ENCODE measurements at places on chromosomes 16 and 17. TPM values are rescaled to one million over a fixed set of nuclear protein-coding genes. Genes with fewer than 3 reads are reported as not detected.

KRTAP16-1 gene
- not detected for polyA plus RNA-seq

ATP2C2 gene
- polyA plus RNA-seq = 0.33 TPM

ZFP3 gene
- 2.3 TPM for polyA plus RNA-seq

GSG1L gene
- polyA plus RNA-seq = not detected

SLC6A2 gene
- polyA plus RNA-seq = 12.7 TPM

IQCK gene
- 7.3 TPM for polyA plus RNA-seq

SLFN14 gene
- polyA plus RNA-seq = not detected

BLMH gene
- polyA plus RNA-seq = 19.5 TPM

SLFN13 gene
- polyA plus RNA-seq = under 0.01 TPM

DNA sequence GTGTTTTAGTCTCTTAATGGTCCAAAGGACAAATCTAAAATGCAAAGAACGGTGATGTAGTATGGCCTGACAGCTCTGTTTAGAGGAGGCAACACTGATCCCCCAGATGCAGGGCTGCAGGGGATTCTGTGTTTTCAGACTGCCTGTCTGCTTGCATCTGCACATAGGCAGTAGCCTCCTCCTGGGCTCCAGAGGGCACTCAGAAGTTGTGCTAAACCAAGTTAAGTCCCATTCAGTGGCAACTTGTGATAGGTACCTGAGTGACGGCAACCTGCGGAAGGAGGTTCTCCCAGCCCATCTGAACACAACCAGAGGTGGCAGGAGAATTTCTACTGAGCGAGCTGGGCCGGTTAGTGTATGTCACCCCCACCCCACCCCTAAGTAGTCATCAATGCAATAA, 9.9 kb downstream of the HAS3 start:
- no peak for DNase-seq

GRCh38 chr17:52419229-52419641, 260.7 kb upstream of the CA10 start:
- no peak for DNase-seq

GRCh38 chr17:6456914-6457687, 12.8 kb downstream of the PIMREG start:
- no peak for DNase-seq

DNA sequence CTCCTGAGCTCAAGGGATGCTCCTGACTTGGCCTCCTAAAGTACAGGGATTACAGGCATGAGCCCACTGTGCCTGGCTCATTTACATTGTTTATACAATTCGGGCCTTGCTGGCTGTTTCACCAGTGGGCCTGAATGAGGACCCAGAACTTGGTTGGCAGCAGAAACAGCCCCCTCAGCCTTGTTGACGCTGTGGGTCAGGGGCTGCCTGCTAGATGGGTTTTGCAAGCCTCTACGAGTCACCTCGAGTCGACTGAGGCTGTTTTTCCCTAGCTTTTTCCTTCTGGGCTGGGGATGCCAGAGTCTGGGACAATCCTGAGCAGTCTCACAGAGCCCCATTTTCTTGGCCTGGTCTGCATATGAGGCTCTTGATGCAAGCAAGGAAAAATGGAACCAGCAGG, 16.1 kb downstream of the PPL start:
- no peak for DNase-seq

DNA sequence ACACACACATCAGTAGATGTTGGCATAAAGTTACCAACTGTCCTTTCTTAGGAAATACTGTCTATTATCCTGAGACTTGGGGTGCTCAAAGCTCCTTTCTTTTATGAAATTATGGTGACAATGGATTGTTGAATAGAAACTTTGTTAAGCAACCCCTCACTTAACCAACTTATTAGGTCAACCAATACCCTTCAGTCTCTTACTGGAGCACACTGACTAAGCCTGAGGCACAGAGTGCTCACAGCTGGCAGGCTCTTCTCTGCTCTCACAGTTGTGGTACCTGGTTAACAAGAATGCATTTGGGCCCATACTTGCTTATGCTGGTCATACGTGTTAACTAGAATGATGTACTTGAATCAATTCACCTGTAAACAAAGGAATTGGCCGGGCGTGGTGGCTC, 24.8 kb downstream of the CD300LF start:
- no peak for DNase-seq

GRCh38 chr16:70588565-70588964, 57.8 kb upstream of the IL34 start:
- DNase-seq = no peak

DNA sequence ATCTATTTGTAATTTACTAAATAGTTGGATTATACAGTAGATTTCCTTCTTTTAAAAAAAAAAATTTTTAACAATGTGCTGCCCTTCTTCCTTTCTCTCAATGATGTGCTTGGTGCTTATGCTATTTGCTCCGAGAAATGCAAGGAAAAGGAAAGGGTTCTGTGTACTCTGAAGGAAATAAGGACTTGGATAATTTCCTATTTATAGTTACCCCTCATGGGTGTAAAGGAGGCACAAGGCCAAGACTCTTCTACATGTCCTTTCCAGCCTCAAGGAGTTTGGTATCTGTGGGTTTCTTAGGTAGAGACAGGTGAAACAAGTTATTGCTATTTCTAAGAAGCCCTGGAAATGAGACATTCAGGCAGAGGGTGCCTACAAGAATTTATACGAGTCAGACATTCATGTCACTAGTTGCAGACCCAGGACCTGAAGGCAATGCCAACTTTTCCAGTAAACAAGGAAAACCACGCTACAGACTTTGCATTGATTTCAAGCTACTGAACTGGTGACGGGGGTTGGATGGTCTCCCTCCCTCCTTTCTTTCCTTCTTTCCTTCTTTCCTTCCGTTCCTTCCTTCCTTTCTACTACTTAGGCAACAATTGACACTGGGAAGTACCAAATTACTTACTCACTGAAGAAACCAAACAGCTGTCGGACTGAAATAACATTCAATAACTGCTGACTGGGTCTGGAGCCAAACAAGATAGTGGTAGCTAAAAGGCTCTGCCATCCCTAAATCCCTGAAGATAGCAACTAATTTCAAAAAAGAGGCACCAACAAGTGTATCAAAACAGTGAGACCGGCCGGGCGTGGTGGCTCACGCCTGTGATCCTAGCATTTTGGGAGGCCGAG, 33.8 kb upstream of the GHDC start:
- DNase-seq = no peak

DNA sequence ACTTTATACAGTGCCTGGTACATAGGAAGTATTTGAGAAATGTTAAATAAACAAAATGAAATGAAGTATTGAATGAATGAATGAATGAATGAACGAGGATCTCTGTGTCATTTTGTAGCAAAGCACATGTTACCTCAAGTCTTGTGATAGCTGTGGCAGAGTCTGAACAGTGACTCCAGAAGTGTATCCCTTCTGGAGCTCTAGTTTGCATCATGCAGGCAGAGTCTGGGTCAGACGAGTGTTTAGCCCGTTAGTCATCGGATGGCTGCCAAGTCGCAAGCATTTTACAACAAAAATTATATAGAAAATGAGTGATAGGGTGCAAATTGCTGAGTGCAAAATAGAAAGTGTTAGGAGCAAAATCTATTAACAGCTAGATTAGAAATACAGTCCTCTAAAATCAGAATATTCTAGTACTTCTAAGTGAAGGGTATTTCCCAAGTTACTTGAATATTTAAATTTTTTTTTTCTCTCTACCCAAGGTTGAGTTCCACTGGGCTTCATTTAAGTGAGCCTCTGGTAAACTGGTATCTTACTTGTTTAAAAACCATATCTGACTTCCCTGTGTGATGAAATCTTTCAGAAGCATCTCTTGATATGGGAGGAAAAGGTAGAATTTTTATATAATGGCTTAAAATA, 113.3 kb downstream of the FTO start:
- no peak for DNase-seq

DNA sequence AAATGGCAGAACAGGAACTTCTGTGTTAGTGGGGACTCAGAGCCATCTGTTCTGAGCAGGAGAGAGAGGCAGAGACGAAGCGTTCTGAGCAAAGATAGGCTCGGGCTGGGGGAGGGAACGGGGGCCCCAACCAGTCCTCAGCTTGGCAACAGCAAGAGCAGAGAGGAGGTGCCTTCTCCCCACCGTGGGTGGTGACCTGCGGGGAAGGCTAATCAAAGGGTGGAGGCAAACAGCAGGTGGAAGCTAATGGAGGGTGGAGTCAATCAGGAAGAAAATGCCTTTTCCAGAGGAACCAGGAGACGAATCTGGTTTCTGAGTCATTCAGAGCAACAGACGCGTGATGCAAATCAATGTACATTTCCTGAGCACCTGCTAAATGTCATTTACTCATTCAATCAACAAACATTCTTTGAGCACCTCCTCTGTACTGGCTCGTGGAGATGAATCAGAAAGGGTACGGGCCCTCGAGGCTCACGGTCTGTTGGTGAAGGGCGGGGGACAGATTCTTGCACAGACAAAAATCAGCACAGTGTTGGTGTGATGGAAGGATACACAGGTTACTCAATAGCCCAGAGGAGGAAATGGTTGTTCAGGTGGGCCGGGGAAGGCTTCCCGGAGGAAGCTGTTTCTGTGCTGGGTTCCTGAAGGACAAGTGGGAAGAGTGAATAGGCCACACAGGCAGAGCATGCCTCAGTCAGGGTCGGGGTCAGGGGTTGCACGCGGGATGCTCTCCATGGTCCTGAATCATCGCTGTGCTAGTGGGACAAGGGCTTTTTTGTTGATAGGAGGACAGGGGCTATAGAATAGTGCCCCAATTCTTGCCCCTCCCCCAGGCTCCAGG, 5.7 kb upstream of the SPNS2 start:
- no peak for DNase-seq

DNA sequence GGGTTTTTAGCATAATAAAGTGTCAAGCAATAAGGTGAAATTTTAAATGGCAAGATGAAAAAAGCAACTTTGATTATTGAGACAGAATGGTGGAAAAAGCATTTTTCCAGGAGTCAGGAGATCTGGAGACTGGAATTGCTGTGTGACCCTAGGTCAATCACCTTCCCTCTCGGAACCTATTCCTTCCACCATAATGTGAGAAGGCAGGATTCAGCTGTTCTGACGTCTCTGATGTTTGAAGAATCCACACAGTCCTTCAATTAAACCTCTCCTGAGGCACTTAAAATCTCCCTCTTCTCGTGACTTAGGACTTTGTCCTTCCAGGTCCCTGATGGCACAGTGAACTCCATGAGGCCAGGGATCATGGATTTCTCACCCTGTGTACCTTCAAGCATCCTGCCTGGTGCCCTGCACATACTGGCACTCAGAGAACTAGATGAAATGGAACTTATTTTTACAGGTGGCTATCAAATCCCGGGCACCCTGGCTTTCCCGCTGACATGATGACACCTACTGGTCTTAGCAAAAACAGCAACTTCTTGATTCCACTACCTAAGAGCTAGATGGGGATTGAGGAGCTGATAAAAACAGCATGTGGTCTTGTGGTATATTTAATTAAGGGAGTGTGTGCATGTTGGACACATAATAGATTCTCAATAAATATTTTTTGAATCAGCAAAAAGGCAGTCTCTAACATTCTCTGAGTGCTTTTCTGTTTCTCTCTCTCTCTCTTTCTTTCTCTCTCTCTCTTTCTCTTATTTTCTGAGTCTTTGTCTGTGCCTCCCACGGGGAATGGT, 2.3 kb upstream of the CCDC182 start:
- peak; percentile 89 for DNase-seq

DNA sequence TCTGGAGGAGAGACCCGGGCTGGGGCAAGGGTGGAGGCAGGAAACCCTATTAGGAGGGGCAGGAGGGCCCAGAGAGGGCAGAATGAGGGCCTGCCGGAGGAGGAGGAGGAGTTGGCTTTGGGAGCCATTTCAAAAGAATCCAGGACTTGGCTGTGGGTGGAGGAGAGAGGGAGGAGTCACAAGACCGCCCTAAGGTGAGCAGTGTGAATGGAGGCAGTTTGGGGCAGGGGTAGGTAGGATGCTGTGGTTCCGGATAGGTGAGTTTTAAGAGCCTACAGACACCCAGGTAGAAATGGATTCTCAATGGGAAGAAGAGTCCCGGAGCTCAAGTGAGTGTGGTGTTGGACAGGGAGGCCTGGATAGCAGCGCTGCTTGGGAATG, 80.3 kb downstream of the ARHGAP23 start:
- DNase-seq = no peak

DNA sequence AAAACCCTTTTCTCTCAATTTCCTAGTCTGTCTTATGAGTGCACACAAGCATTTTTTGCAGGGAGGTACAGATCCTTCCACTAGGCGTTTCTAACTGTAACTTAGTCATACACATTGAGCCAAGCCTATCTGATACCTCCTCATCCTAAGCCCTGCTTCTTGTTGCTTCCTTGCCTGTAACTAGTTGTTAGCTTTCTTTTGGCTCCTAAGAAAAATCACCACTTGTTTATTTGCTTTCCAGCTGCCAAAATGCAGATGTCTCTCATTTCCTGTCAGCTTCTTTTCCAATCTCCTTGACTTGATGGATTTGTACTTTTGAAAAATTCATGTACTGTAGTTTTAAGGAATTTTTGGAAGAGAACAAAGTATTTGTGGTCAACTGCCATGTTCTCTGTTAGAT, 73.7 kb downstream of the TNRC6C start:
- no peak for DNase-seq

DNA sequence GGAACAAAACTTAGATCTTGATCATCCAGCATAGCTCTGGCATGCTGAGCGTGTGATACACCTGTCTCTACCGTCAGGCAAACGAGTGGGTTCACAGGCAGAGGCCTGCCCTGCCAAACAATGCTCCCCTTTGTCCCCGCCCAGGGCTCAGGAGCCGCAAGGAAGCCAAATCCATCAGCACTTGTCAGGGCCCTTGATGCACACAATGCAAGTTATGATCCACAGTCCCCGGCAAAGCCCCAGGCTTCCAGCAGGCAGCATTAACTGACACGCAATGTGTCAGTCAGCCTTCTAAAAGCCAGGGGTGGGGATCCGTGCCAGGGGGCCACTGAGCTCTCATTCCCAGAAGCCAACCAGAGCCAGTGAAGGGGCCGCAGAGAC, 460.9 kb downstream of the SLC39A11 start:
- DNase-seq = no peak

- DNase-seq = no peak
Measured at GRCh38 chr17:44749076-44749979, 9.5 kb upstream of the ADAM11 start.

DNA sequence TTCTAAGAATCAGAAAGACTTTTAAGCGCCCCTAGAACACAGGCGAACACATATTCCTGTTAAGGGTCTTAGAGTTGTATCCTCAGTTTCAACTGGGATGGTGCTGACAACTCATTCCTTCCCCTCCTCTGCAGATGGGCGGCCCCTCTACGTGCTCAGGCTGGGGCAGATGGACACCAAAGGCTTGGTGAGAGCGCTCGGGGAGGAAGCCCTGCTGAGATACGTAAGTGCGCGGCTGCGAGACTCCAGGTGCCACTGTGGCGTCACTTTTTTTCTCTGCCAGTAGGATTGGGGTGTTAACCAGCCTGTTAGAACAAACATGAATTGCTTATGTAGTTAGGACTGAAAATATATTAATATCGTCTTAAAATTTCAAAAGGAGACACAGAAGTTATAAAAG, 62.7 kb downstream of the SEC14L1 start:
- DNase-seq = no peak

Data from SK-N-SH (cell line).